ENCODE measurements at places on chromosomes 2 and 18.

GRCh38 chr2:215619022-215619958 lies 183.4 kb upstream of the FN1 start:
- DNase-seq = peak; percentile 89

DNA sequence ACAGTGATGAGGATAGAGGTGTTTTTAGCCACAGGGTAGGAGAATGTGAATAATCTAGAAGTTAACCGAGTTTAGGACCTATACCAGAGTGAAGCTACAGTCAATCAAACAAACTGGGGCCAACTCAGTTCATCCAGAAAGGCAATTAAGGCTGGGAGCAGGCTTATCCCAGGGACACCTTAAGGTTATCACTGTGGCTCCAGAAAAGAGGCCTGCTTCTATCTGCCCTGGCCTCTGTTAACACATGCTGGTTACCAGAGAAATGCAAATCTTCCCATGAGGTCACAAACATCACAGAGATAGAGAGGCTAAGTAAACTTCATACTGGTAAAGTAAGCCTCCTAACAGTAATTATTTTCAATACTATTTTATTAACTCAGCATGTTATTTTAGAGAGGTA lies 93.2 kb upstream of the GRB14 start:
- DNase-seq = no peak

- no peak for DNase-seq
Measured at GRCh38 chr2:75788154-75788553, 77.4 kb upstream of the GCFC2 start.

- DNase-seq = no peak
Measured at GRCh38 chr18:13267431-13267873, 48.9 kb downstream of the LDLRAD4 start.

- peak; percentile 69 for DNase-seq
Measured at GRCh38 chr18:58567453-58568196, 61.3 kb downstream of the ALPK2 start.

GRCh38 chr2:213316001-213316735 lies 31.9 kb downstream of the SPAG16 start:
- DNase-seq = no peak

DNA sequence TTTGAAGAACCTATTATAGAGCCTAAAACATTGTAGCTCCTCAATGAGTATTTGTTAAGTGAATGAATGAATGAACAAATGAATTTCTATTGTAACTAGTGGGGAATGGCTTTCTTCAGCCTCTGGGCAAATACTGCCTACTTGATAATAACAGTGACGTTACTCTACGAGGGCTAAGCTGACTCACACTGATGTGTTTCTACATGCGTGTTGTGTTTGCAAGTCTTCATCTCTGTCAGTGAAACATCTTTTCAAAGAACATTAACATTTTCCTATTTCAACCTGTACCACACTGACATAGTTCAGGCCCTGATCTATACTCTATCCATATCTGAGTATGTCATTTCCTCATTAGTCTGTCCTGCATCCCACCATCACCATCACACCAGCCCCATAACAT lies 319.9 kb upstream of the ACVR2A start:
- no peak for DNase-seq

DNA sequence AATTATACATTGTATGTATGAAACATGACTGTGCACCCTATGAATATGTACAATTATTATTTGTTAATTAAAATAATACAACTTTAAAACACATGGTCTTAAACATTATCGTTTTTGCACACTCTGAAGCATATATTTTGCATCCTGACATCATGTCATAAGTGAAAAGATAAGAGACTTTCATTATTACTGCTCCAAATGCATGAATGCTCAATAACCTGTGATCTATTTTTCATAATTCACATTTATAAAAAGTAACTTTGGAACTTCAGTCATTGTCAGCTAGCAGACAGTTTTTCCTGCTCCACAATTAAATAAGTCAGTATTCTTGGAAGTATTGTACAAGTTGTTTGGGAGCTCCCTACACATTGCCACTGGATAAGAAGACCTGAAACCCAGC lies 1.3 kb upstream of the ITPRIPL1 start:
- DNase-seq = no peak

GRCh38 chr2:105686588-105686987 lies 58.1 kb upstream of the NCK2 start:
- DNase-seq = no peak

DNA sequence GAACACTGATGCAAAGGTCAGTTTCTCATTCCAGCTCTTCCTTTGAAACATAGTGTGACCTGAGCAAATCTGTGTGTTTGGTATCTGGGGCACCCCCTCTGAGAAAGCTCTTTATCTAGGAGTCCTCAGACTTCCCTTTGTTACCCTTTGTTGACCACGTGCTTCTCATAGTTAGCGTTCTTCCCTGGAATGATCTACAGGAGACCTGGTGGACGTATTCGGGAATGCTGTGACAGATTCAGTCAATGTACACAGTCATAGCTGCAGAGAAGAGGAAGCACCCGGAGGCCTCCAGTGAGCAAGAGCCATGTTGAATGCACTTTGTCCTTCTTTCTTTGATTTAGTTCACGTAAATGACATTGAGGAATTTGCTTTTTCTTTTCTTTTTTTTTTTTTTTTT lies 10.7 kb upstream of the CHMP1B start:
- DNase-seq = no peak

DNA sequence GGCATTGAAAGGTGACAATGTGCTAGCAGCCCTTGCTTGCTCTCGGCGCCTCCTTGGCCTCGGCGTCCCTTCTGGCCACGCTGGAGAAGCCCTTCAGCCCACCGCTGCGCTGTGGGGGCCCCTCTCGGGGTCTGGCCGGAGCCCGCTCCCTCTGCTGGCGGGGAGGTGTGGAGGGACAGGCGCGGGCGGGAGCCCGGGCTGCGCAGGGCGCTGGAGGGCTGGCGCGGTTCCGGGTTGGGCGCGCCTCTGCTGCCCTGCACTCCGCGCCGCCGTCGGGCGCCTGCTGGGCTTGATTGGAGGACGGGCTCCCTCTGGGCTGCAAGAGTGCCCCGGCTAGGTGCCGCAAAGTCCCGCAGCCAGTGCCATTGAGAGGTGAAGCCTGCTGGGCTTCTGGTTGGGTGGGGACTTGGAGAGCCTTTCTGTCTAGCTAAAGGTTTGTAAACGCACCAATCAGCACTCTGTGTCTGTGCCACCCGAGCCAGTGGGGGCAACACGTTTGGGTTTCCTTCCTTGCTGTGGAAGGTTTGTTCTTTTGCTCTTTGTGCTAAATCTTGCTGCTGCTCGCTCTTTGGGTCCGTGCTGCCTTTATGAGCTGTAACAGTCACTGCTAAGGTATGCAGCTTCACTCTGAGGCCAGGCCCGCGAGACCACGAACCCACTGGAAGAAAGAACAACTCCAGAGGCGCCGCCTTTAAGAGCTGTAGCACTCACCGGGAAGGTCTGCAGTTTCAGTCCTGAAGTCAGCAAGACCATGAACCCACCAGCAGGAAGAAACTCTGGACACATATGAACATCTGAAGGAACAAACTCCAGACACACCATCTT lies 14.8 kb upstream of the IMP4 start:
- DNase-seq = no peak

DNA sequence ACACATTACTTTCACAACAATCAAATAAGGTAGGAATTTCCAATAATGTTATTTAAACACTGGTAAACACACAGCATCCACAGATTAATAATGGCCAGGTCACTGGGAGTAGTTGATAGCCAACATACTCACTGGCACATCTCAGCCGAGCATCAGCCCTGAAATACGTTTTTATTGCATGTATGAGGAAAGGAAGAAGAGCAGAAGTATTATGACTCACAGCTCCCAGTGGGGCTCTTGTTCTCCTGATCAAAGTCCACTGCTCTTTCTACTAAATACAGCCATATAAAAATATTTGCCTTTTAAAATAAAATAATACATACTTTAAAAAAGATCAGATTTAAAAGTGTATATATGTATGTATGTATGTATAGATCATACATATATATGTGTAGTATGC lies 999.6 kb downstream of the SUCLG1 start:
- DNase-seq = no peak

- DNase-seq = no peak
Measured at GRCh38 chr18:75880925-75881504, 453.5 kb upstream of the SMIM21 start.

GRCh38 chr2:58959996-58960395 lies 718.9 kb upstream of the FANCL start:
- DNase-seq = no peak

GRCh38 chr2:240322231-240322955 lies 113.1 kb upstream of the GPC1 start:
- DNase-seq = no peak

GRCh38 chr18:13446024-13446423 lies 227.5 kb downstream of the LDLRAD4 start:
- DNase-seq = no peak

DNA sequence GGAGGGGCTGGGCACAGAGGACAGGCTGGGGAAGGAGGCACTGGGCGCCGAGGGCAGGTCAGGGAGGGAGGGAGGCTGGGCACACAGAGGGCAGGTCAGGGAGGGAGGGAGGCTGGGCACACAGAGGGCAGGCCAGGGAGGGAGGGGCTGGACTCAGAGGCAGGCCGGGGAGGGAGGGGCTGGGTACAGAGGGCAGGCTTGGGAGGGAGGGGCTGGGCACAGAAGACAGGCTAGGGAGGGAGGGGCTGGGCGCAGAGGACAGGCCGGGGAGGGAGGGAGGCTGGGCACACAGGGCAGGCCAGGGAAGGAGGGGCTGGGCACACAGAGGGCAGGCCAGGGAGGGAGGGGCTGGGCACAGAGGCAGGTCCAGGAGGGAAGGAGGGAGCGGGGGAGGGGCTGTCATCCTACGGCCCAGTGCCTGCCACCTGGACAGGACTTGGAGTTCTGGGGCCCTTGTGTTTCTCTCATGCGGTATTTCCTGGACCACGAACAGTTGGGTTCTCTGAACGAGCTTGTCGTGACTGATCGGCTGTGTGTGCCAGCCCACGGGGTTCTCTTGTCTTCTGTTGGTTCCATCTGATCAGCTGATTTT lies 46.7 kb upstream of the KCNG2 start:
- no peak for DNase-seq

DNA sequence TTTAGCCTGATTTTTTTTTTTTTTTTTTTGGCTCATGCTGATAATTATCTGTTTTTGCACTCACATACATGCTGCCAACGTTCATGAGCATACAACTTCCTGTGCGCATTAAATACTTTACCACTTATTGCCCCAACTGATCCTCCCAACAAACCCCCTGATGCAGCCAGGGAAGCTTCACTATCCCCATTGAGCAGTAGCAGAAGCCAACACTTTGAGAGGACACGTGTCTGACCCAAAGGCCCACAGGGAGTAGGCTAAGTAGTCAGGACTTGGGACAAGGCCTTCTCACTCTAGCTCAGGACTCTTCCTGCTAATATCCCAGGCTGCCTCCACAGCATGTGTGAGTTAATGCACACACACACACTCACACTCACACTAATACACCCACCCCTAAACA lies 36.2 kb upstream of the MAT2A start:
- DNase-seq = no peak

DNA sequence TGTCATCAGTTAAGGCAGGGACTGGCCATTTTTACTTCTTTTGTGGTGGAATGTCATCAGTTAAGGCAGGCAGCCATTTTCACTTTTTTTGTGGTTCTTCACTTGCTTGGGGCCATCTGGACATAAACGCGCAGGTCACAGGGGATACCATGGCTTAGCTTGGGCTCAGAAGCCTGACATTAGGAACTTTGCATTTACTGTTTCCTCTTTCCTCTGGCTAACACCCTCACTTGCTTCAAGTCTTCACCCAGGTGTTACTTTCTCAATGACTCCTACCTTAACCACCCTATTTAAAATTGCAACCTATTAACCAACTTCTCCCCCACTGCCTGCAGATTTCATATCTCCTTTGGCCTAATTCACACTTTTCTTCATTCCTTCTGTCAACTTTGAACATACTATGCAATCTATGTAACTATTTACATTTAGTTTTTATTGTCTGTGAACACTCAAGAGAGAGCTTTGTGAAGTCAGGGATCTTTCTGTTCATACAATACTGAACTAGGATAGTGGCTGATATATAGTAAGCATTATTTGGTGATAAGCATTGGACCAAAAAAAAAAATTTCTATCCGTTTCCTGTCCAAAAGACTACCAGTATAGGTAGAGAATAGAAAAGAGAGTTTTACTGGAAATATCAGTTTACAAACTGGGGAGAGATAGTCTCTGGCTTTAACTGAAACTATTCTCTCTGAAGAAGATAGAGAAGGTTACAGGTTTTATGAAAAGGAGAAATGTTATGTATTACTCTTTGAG lies 600.1 kb upstream of the ZNF804A start:
- DNase-seq = no peak

GRCh38 chr18:59993560-59993959 lies 93.8 kb downstream of the PMAIP1 start:
- no peak for DNase-seq

DNA sequence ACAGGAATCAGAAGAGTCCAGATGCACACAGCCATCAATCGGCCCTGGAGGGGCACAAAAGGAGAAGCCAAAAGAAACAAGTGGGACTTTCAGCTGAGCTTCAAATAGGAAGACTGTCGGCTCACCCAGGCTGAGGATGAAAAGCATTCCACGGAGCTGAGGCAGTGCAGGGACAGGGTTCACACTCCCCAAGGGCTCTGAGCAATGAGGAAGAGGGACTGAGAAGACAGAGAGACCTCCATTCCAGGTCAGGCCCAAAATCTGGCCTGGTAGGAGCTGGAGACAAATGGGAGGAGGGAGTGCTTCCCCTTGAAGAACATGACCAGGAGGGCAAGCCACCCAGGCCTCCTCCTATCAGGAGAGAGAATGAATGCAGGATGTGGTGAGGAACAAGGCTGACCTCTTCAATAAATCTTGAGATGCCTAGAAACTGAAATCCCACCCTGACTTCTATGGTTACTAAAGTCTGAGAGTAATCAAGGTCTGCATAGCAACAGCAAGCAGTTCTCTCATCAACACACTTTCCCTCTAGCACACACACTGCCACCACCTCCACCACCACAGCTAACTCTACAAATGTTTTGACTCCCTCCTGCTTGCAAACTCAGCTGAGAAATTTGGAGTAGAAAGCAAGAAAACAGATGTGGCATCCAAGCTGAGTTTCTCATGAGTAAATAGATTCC lies 434.4 kb downstream of the TNS1 start:
- no peak for DNase-seq

DNA sequence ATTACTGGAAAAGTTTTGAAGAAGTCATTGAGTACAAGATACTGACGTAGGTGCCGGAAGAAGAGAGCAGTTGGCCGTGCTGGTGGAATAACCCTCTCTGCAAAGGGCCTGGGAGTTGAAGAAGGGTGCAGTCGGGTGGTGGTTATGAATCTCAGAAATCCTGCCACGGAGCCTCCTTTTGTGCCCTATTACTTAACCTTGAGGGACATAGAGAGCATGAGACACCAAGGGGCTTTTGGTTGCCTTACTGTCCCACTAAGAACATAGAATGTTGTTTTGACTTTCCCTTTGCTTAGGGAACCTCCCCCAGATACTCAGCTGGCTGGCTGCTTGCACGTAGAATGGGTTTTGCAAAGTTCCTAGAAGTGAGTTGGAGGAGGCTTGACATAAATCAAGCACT lies 1.3 kb upstream of the CD28 start:
- no peak for DNase-seq

GRCh38 chr2:25453199-25453905 lies 111.6 kb upstream of the DNMT3A start:
- DNase-seq = no peak

Measured in A549 (cell line).